ENCODE measurements at places on chromosomes 7 and 10.

GRCh38 chr7:52273685-52274610 lies 761.5 kb upstream of the POM121L12 start:
- no peak for DNase-seq

GRCh38 chr10:91976317-91977051 lies 52.9 kb downstream of the BTAF1 start:
- no peak for DNase-seq

- no peak for DNase-seq
These were observed 185.7 kb downstream of the TAX1BP1 start for GRCh38 chr7:27925573-27926201.

GRCh38 chr10:73785721-73786511 lies 510 bp downstream of the ZSWIM8 start:
- no peak for DNase-seq

DNA sequence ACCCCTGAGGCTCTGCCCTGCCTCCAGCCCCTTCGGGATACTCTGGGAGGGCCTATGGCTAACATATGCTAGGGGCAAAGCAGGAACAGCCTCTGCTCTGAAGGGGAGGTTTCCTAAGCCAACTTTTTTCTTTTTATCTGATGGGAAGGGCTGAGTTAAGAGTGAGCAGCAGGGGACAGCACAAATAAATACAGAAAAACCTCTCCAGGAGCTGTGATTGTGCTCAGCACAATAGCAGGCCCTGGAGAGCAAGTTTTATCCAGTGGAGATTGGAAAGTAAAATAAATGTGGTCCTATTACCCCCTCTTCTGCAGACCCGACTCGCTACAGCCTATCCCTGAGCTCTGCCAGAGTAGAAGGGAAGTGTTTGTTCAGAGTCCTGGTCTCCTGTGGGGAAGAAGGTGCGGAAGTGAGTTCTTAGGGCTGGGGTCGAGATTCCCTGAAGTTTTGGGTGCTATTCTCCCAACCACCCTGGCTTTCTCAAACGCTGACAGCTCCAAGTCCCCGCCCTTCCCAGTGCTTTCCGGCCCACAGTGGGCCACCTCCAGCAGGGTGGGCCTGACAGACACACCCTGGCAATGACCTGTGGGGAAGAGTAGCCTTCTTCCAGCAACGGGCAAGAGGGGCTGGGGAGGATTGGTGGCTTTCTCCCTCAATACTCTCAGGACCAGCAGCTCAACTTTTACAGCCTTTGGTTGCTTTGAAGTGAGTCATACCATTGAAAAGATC lies 23.0 kb upstream of the AFAP1L2 start:
- DNase-seq: no peak

DNA sequence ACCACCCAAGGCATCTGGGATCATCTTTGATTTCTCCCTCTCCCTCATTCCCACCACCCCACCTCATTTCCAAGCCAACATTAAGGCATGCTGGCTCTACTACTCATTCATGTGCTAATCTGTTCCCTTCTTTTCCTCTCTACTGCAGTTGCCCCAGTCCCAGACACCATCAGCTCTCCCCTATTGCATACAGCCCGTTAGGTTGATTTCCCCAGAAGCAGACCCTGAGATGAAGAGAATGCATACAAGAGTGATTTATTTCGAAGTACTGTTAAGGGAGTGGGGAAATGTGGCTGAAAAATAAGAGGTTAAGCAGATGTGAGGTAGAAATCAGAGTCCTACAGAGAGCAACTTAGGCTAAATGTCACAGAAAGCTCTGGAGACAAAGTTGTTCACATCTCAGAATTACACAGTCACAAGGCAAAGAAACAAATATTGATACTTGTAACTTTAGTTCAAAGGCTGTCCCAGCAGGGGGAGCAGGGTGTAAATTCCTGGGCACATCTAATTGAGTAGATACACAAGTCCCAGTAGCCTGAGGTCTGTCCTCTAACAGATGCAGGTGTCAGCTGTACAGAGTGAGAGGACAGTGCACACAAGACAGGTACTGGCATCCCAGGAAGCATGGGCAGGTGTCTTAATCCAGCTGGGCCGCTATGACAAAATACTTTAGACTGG lies 20.9 kb downstream of the AKR1D1 start:
- DNase-seq: no peak

DNA sequence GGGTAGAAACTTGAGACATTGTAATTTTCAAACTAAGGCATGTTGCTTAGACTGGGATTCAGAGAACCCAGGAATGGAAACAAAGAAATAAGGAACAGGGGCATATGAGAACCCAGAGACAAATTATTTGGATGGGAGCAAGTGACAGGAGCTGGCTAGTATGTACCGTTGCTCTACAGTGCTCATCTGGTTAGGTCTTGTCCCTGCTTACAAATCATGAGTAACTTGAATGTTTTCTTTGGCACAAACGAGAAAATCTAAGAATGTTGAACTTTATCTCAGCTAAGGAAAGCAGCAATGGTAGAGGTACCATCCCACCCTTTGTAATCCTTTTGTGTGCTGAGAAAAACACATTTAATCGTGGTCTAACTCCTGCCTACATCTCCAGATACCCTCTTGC lies 116.0 kb upstream of the IMMP2L start:
- DNase-seq: no peak

- no peak for DNase-seq
These were observed 751.9 kb upstream of the POT1 start for GRCh38 chr7:125681508-125681907.

DNA sequence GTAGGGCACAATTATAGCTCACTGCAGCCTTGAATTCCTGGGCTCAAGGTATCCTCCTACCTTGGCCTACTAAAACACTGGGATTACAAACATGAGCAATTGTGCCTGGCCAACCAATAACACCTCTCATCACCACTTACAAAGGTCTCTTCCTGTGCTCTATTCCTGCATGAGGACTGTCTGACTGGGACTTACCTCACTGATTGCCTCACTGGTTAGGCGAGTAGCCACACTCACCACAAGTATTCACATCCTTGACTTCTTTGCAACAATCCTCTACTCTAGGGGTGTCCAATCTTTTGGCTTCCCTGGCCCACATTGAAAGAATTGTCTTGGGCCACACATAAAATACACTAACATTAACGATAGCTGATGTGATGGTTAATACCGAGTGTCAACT lies 22.6 kb upstream of the PDIA4 start:
- DNase-seq: no peak
